ENCODE measurements at places on chromosomes 12 and 14. TPM values are rescaled to one million over a fixed set of nuclear protein-coding genes. Genes with fewer than 3 reads are reported as not detected.

The RNF212B gene
- not detected for total RNA-seq

The SMCO2 gene
- total RNA-seq = 0.17 TPM

The COL2A1 gene
- total RNA-seq = not detected

The PPP4R3A gene
- total RNA-seq = 72.2 TPM

The RDH16 gene
- 0.19 TPM for total RNA-seq

Data from A549 treated with Mapracorat at 1 μM for 4 hours (cell line).